ENCODE measurements at places on chromosomes 7 and 10. TPM values are rescaled to one million over a fixed set of nuclear protein-coding genes. Genes with fewer than 3 reads are reported as not detected.

- no peak overlapping the region for H3K27ac ChIP-seq
- DNase-seq: peak; percentile 42
- no peaks in the 10 kb centered on the region for H3K27me3 ChIP-seq
- peaks cover 45% of the 10 kb centered on the region for H3K4me1 ChIP-seq
- no peaks in the 10 kb centered on the region for H3K36me3 ChIP-seq
- H3K4me3 ChIP-seq: no peak overlapping the region
These were observed 184.5 kb downstream of the GATA3 start for GRCh38 chr10:8238986-8239385.

GRCh38 chr10:109987452-109988211 lies 20.2 kb upstream of the ADD3 start:
- no peaks in the 10 kb centered on the region for H3K36me3 ChIP-seq
- no peak overlapping the region for H3K4me3 ChIP-seq
- H3K27me3 ChIP-seq: no peaks in the 10 kb centered on the region

DNA sequence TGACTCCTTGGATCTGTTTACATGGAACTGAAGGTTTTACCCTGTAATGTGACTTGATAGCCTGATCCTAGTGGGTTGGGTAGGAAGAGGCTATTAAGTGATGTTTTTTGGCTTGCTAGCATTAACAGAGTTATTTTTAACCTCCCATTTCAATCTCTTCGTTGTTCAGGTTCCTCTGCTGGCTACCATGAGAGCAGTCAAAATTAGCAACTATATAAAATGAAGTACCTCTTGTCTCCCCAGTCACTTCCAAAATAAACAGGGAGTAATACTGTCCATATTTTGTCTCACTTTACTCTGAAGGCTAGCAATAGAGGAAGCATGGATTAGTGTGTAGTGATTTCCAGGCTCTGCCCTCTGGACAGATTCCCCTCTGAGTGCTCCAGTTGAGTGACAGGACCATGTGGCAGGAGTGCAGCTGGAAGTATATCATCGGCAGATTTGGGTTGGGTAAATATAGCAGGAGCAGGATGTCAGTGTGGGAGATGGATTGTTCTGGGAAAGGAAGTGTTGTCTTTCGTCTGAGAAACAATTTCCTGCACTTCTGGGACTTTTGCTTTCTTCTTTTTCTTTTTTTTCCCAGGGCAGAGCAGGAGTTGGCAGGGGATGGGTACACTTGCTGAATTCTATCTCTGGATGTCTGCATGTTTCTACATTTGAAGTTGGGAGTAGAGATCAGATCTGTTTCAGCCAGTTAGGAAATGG lies 35.2 kb downstream of the GBF1 start:
- DNase-seq: no peak
- no peak overlapping the region for H3K27ac ChIP-seq
- H3K4me3 ChIP-seq: no peak overlapping the region
- peaks cover 52% of the 10 kb centered on the region for H3K4me1 ChIP-seq
- no peaks in the 10 kb centered on the region for H3K27me3 ChIP-seq

DNA sequence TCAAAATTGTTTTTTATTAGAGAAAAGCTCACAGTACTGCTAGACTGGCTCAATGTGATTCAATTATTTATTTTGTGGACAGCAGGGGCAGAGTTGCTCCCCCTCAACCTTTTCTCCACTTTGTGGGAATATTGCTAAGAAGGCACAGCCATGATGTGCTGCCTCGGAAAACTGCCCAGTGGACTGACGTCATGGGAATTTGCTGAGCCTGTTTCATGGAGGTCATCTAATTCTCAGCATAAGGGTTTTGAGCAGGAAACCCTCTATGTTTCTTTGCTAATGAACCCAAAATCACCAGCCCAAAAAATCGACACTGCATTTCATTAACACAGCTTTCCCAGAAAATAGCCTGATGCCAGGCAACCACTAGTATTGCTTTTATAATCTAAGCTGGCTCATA lies 228.8 kb upstream of the FAM3C start:
- H3K27ac ChIP-seq: no peak overlapping the region
- no peaks in the 10 kb centered on the region for H3K36me3 ChIP-seq
- no peak overlapping the region for H3K4me3 ChIP-seq
- H3K4me1 ChIP-seq: no peaks in the 10 kb centered on the region
- no peak for DNase-seq

ZNF117 gene
- total RNA-seq: 5.8 TPM

- H3K4me3 ChIP-seq: no peak overlapping the region
- H3K27ac ChIP-seq: no peak overlapping the region
- no peaks in the 10 kb centered on the region for H3K4me1 ChIP-seq
- no peaks in the 10 kb centered on the region for H3K36me3 ChIP-seq
- H3K27me3 ChIP-seq: peaks cover 10% of the 10 kb centered on the region
These were observed 116.0 kb upstream of the C7orf33 start for GRCh38 chr7:148474481-148475025.

GNGT1 gene
- total RNA-seq: not detected

NEUROG3 gene
- total RNA-seq: 2.3 TPM

NPTX2 gene
- not detected for total RNA-seq

DNA sequence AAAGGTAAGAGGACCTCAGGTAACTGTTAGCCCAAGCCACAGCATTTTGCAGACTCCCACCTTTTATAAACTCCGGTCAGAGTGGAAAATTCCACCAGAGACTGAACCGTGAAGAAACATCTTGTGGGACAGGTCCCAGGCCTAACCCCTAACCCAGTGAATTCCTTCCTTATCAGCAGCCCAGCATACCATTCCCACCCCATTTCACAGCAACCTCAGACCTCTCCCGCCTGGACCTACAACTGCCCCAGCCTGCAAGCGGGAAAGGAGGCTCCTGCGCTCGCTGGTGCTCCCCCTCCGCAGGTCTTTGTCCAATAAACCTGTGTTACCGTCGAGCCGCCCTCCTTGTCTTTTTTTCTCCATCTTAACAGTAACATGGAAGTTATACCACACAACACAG lies 736.6 kb downstream of the MAGI2 start:
- no peaks in the 10 kb centered on the region for H3K36me3 ChIP-seq
- no peaks in the 10 kb centered on the region for H3K4me1 ChIP-seq
- H3K4me3 ChIP-seq: no peak overlapping the region
- H3K27ac ChIP-seq: no peak overlapping the region

PCBD1 gene
- 41.5 TPM for total RNA-seq

DNA sequence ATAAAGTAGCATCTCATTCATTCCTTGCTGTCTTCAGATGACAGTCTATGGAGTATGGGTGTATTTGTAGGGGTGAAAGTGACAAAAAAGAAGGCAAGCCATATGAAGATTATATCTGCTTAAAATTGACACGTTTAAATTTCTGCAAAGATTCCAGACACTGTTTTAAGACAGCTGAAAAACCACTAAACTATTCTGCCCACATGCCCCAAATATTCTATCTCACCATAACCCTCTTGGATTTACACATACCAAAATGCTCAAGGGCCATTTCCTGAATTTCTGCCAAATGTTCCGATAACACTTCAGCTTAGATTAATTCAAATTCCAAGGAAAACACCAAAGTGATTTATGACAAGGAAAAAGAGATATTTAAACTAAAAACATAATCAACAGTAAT lies 99.9 kb upstream of the IL6 start:
- H3K4me1 ChIP-seq: no peaks in the 10 kb centered on the region
- H3K27ac ChIP-seq: no peak overlapping the region
- no peaks in the 10 kb centered on the region for H3K36me3 ChIP-seq
- peaks cover 15% of the 10 kb centered on the region for H3K27me3 ChIP-seq

- no peak overlapping the region for H3K4me3 ChIP-seq
- H3K4me1 ChIP-seq: no peaks in the 10 kb centered on the region
- no peaks in the 10 kb centered on the region for H3K27me3 ChIP-seq
- DNase-seq: no peak
- H3K27ac ChIP-seq: no peak overlapping the region
These were observed 60.4 kb downstream of the TPST1 start for GRCh38 chr7:66265566-66265965.

NRBF2 gene
- 24.1 TPM for total RNA-seq

- no peak overlapping the region for H3K4me3 ChIP-seq
- H3K4me1 ChIP-seq: peaks cover 11% of the 10 kb centered on the region
- no peak overlapping the region for H3K27ac ChIP-seq
- no peaks in the 10 kb centered on the region for H3K27me3 ChIP-seq
These were observed 11.4 kb downstream of the ACTR1A start for GRCh38 chr10:102491136-102491535.

- no peaks in the 10 kb centered on the region for H3K4me1 ChIP-seq
- H3K4me3 ChIP-seq: no peak overlapping the region
- DNase-seq: no peak
- H3K36me3 ChIP-seq: no peaks in the 10 kb centered on the region
- H3K27ac ChIP-seq: no peak overlapping the region
- no peaks in the 10 kb centered on the region for H3K27me3 ChIP-seq
These were observed 1063.4 kb upstream of the GHITM start for GRCh38 chr10:83075815-83076355.

PDZD7 gene
- 0.25 TPM for total RNA-seq

GRM8 gene
- total RNA-seq: not detected

- H3K36me3 ChIP-seq: no peaks in the 10 kb centered on the region
- no peaks in the 10 kb centered on the region for H3K4me1 ChIP-seq
- H3K27me3 ChIP-seq: peaks cover 20% of the 10 kb centered on the region
- no peak overlapping the region for H3K4me3 ChIP-seq
- no peak overlapping the region for H3K27ac ChIP-seq
- DNase-seq: no peak
These were observed 291.2 kb upstream of the HABP2 start for GRCh38 chr10:113261611-113262091.

GTF2IRD1 gene
- total RNA-seq: 1.2 TPM

- H3K27me3 ChIP-seq: no peaks in the 10 kb centered on the region
- H3K4me1 ChIP-seq: peaks cover 7% of the 10 kb centered on the region
- H3K4me3 ChIP-seq: no peak overlapping the region
- no peak overlapping the region for H3K27ac ChIP-seq
- peaks cover 46% of the 10 kb centered on the region for H3K36me3 ChIP-seq
These were observed 9.7 kb upstream of the GARS1 start for GRCh38 chr7:30584965-30585364.

- H3K27me3 ChIP-seq: peaks cover 7% of the 10 kb centered on the region
- peaks cover 2% of the 10 kb centered on the region for H3K4me1 ChIP-seq
- DNase-seq: no peak
- H3K4me3 ChIP-seq: no peak overlapping the region
- H3K36me3 ChIP-seq: no peaks in the 10 kb centered on the region
These were observed 31.2 kb upstream of the MSRB2 start for GRCh38 chr10:23063973-23064812.

CADPS2 gene
- total RNA-seq: not detected

GRCh38 chr10:4701016-4701415 lies 125.0 kb upstream of the AKR1E2 start:
- peaks cover 15% of the 10 kb centered on the region for H3K27me3 ChIP-seq
- no peaks in the 10 kb centered on the region for H3K36me3 ChIP-seq
- H3K27ac ChIP-seq: no peak overlapping the region
- no peak for DNase-seq
- no peak overlapping the region for H3K4me3 ChIP-seq
- no peaks in the 10 kb centered on the region for H3K4me1 ChIP-seq

DNA sequence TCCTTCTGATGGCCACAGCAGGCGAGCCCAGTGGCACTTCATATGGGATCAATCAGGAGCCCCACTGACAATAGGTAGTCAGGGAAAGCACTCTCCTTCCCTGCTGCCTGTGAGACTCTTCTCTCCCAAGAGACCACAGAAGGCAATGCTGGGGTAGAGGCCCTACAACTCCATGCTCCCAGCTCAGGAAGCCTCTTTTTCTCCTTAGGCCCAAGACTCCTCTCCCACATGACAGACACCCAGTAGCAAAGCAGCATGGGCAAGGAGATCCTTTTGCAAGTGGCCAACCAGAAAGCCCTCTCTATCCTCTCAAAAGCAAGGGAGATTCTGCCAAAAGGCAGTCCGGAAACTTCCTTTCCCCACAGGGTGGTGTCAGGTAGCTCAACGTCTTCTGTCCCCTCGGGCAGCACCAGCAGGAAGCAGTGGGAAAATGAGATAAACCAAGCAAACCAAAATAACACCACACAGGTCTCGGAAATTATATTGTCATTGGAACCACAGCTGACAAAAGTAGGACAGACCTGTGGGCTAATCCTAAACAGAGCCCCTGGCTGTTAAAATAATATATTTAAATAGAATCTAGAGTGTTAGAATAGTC lies 172.7 kb upstream of the GDF10 start:
- no peak for DNase-seq
- peaks cover 21% of the 10 kb centered on the region for H3K4me1 ChIP-seq
- H3K36me3 ChIP-seq: no peaks in the 10 kb centered on the region
- H3K27me3 ChIP-seq: no peaks in the 10 kb centered on the region
- H3K27ac ChIP-seq: peak overlapping the region; percentile 48
- no peak overlapping the region for H3K4me3 ChIP-seq

TRPV6 gene
- not detected for total RNA-seq

- H3K27me3 ChIP-seq: peaks cover 5% of the 10 kb centered on the region
- H3K4me3 ChIP-seq: no peak overlapping the region
- H3K4me1 ChIP-seq: no peaks in the 10 kb centered on the region
- H3K36me3 ChIP-seq: no peaks in the 10 kb centered on the region
- no peak overlapping the region for H3K27ac ChIP-seq
These were observed 128.5 kb downstream of the ANKRD7 start for GRCh38 chr7:118352867-118353453.

- H3K36me3 ChIP-seq: no peaks in the 10 kb centered on the region
- no peaks in the 10 kb centered on the region for H3K27me3 ChIP-seq
- no peak for DNase-seq
- no peak overlapping the region for H3K4me3 ChIP-seq
- H3K4me1 ChIP-seq: peaks cover 7% of the 10 kb centered on the region
These were observed 35.8 kb upstream of the EIF4H start for GRCh38 chr7:74138334-74138867.

DNA sequence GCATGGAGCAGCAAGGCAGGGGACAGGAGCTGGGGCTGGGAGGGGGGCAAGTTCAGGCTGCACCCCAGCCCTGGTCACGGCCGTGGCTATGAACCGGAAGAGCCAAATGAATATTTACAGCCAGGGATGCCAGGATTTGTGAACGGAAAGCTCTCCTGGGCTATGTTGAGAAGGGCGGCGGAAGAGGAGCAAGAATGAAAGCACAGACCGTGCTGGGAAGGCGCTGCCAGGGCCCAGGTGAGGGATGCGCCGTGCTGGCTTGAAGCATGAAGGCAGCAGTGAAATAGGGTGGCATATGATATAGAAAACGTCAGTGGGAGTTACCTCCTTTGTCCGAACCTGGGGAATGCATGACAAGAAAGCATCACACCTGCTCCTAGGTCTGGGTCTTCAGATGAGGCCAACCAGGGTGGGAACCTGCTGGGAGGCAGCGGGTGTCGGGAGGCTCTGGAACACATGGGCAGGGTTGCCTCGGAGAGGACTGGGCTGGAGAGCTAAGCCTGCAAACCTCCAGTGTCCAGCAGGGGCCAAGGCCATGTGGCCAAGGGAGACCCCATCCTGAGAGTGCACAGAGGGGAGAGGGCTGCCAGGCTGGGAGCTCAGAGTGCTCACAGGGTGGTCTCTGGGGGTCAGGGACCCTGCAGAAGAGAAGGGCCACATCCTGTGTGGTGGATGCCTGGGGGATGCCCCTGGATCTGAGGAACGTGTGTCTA lies 120.6 kb upstream of the TCERG1L start:
- no peak overlapping the region for H3K4me3 ChIP-seq
- H3K27me3 ChIP-seq: peaks cover 1% of the 10 kb centered on the region

GRCh38 chr7:35757574-35757973 lies 43.3 kb upstream of the SEPTIN7 start:
- H3K4me3 ChIP-seq: no peak overlapping the region
- no peaks in the 10 kb centered on the region for H3K27me3 ChIP-seq
- H3K36me3 ChIP-seq: no peaks in the 10 kb centered on the region
- no peak for DNase-seq

All from activated CD8-positive, alpha-beta T cell treated with anti-CD3 and anti-CD28 coated beads for 36 hours (primary cell).